Activated naive CD8-positive, alpha-beta T cell treated with anti-CD3 and anti-CD28 coated beads, Interleukin-2, amount 50 U/mL, for 24 hours (primary cell): ENCODE measurements at places on chromosomes 11 and 22.

- peaks cover 21% of the 10 kb centered on the region for H3K36me3 ChIP-seq
- no peaks in the 10 kb centered on the region for H3K27me3 ChIP-seq
- H3K4me1 ChIP-seq: no peaks in the 10 kb centered on the region
- no peak for DNase-seq
- no peak overlapping the region for H3K4me3 ChIP-seq
- no peak overlapping the region for H3K27ac ChIP-seq
Measured at GRCh38 chr11:10041748-10042446, 252.1 kb downstream of the SBF2 start.

GRCh38 chr11:66293777-66294625 is 2.3 kb downstream of the TMEM151A start:
- DNase-seq: no peak
- peaks cover 19% of the 10 kb centered on the region for H3K27me3 ChIP-seq
- H3K4me3 ChIP-seq: no peak overlapping the region
- peaks cover 25% of the 10 kb centered on the region for H3K4me1 ChIP-seq
- no peaks in the 10 kb centered on the region for H3K36me3 ChIP-seq
- no peak overlapping the region for H3K27ac ChIP-seq

- peaks cover 11% of the 10 kb centered on the region for H3K27me3 ChIP-seq
- no peaks in the 10 kb centered on the region for H3K36me3 ChIP-seq
- H3K27ac ChIP-seq: no peak overlapping the region
- DNase-seq: no peak
Measured at GRCh38 chr11:32418836-32419235, 16.5 kb downstream of the WT1 start.

GRCh38 chr11:124762105-124762623 is at the start of gene ESAM:
Gene ESAM, minus strand, starts transcription at chr11:124762290. Its CDS starts 136 bp downstream, at chr11:124762154.
- H3K4me1 ChIP-seq: peaks cover 27% of the 10 kb centered on the region
- peaks cover 2% of the 10 kb centered on the region for H3K36me3 ChIP-seq
- peak; percentile 76 for DNase-seq
- H3K27ac ChIP-seq: no peak within 1 kb of the TSS
- peak within 1 kb of the TSS; percentile 83 for H3K4me3 ChIP-seq

DNA sequence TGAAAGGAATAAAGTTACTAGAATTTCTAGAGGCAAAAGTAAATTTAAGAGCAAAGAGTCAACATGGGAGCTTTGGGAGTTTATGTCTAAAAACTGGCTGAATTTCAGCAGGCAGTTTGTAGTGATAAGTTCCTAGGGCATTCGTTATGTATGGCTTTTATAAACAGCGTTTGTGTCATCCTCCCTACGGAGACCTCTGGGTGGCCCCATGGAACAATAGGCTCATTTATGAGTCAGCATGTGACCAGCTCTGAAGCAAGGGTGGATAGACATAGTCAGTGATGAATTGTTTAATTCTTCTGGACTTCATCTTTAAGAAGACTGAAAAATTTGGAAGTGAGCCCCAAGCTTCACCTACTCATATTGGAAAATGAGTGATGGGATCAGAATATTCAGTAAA is 37.1 kb downstream of the SVIP start:
- H3K4me1 ChIP-seq: no peaks in the 10 kb centered on the region
- DNase-seq: no peak
- no peaks in the 10 kb centered on the region for H3K27me3 ChIP-seq

DNA sequence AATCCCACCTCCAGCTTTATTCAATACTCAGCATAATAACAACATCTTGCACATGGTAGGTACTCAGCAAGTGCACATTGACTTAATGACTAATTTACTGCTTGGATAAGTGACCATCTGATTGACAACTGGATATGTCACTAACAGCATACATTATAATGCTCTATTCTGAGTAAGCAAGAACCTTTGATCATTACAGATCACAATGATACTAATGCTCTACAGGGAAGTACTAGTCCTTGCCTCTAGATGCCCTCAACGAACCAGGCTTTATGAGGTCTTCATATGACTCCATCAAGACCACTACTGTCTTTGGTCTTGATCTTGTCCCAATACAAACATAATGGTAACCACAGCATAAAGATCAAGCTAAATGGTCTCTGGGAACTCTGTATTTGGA is 167.6 kb upstream of the MTMR2 start:
- no peak overlapping the region for H3K27ac ChIP-seq
- DNase-seq: no peak
- peaks cover 38% of the 10 kb centered on the region for H3K36me3 ChIP-seq
- no peaks in the 10 kb centered on the region for H3K27me3 ChIP-seq
- H3K4me1 ChIP-seq: peaks cover 42% of the 10 kb centered on the region

- H3K27me3 ChIP-seq: peaks cover 30% of the 10 kb centered on the region
- H3K4me3 ChIP-seq: no peak overlapping the region
- H3K4me1 ChIP-seq: peaks cover 32% of the 10 kb centered on the region
Measured at GRCh38 chr11:44731685-44732430, 5.1 kb downstream of the TSPAN18 start.

GRCh38 chr22:36331912-36332622 is 55.7 kb downstream of the MYH9 start:
- peaks cover 81% of the 10 kb centered on the region for H3K36me3 ChIP-seq
- peak overlapping the region; percentile 76 for H3K4me3 ChIP-seq
- peak; percentile 65 for DNase-seq
- H3K4me1 ChIP-seq: peaks cover 100% of the 10 kb centered on the region
